Ovary (tissue), 10 donors: ENCODE measurements at places on chromosomes 1 and 21. TPM values are rescaled to one million over a fixed set of nuclear protein-coding genes. Genes with fewer than 3 reads are reported as not detected.

- no peak for DNase-seq
- H3K36me3 ChIP-seq, result no peaks in the 10 kb centered on the region
- no peaks in the 10 kb centered on the region for H3K27me3 ChIP-seq
- H3K4me1 ChIP-seq, result peaks cover 1% of the 10 kb centered on the region
- H3K27ac ChIP-seq, result no peak overlapping the region
Measured at GRCh38 chr1:111882986-111883560, 106.4 kb downstream of the KCND3 start.

Gene HYI
- 79.0 TPM for total RNA-seq

GRCh38 chr1:67791686-67792085 lies 41.6 kb downstream of the GNG12 start:
- H3K27ac ChIP-seq, result no peak overlapping the region
- no peaks in the 10 kb centered on the region for H3K27me3 ChIP-seq
- DNase-seq, result peak; percentile 36
- no peak overlapping the region for H3K4me3 ChIP-seq
- H3K4me1 ChIP-seq, result peaks cover 23% of the 10 kb centered on the region
- no peaks in the 10 kb centered on the region for H3K36me3 ChIP-seq

Gene MAN1A2
- 48.1 TPM for total RNA-seq

DNA sequence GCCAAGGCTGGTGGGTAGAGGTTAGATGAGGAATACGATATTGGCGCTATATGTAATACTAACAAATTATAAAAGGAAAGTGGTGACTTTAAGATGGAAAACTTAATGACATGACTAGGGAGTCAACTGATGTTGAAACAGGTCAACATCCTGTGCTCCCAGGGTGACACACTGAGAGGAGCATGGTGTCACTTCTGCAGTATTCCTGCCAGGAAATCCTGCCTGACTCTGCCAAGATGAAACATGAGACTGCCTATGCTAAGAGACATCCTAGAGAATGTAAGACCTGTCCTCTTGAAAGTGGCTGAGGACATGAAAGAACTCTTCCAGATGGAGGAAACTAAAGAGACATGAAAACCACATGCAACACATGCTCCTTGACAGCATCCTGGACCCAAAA lies 65.0 kb upstream of the KCND3 start:
- DNase-seq, result no peak
- no peaks in the 10 kb centered on the region for H3K36me3 ChIP-seq
- no peak overlapping the region for H3K4me3 ChIP-seq
- H3K27me3 ChIP-seq, result no peaks in the 10 kb centered on the region

DNA sequence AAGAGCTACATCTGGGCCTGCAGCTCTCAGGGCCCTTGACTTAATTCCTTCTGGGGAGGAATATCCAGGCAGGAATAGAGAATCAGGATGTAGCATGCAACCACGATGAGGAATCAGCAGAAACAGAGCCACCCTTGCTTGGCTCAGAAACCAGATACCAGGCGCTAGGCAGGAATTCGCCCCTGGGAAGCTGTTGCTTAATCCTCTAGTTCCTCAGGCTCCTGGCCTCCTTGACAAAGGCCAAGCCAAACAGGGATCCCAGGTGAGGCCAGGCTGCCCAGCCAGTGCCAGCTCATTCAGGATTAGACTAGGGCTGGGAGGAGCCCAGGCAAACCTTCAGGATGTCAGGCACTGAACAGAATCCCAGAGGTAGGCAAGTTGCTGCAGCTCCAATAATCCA lies 48.2 kb upstream of the IRF2BP2 start:
- no peaks in the 10 kb centered on the region for H3K27me3 ChIP-seq
- no peaks in the 10 kb centered on the region for H3K36me3 ChIP-seq
- no peak for DNase-seq
- H3K4me3 ChIP-seq, result no peak overlapping the region
- H3K4me1 ChIP-seq, result no peaks in the 10 kb centered on the region

DNA sequence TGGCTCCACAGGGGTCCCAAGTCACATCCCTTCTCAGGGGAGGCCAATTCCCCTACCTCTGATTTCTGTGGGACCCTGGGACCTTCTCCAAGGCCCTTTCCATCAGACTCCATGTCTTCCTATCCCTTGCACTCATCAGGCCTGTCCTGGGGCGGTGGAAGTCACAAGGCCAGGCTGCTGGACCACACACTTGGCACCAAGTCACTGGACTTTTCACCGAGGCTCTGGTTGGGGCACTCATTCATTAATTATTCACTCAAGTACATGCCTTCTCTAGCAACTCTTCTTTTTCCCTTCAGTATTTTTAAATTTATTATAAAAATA lies 11.2 kb upstream of the FOXO6 start:
- no peaks in the 10 kb centered on the region for H3K27me3 ChIP-seq
- H3K36me3 ChIP-seq, result no peaks in the 10 kb centered on the region
- DNase-seq, result no peak

Gene AHCYL1
- 85.8 TPM for total RNA-seq

Gene IFI44
- total RNA-seq, result 14.5 TPM

DNA sequence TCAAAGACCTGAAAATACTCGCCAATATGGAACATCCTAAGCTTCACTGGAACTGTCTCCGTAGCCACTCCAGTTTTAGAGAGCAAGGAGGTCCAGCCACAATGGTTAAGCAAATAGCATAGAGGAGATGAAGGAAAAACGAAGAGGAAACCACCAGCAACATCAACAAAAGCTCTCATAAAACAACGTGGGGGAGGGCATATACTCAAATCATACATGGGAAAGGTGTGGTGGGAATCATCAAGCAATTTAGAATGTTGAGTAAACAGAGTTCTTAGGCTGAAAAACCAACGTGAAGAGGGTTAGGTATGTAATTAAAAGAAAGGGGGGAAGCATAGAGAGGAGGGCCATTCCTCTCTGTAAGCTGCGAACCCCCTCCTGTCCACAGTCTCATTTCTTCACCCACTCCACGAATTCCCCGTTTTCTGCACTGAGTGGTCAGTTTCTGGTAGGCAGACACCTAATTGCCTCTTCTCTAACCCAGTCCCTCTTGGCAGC lies 1.0 kb downstream of the TMEM59 start:
- no peak for DNase-seq
- peak overlapping the region; percentile 77 for H3K4me3 ChIP-seq
- peaks cover 7% of the 10 kb centered on the region for H3K4me1 ChIP-seq
- no peaks in the 10 kb centered on the region for H3K36me3 ChIP-seq

DNA sequence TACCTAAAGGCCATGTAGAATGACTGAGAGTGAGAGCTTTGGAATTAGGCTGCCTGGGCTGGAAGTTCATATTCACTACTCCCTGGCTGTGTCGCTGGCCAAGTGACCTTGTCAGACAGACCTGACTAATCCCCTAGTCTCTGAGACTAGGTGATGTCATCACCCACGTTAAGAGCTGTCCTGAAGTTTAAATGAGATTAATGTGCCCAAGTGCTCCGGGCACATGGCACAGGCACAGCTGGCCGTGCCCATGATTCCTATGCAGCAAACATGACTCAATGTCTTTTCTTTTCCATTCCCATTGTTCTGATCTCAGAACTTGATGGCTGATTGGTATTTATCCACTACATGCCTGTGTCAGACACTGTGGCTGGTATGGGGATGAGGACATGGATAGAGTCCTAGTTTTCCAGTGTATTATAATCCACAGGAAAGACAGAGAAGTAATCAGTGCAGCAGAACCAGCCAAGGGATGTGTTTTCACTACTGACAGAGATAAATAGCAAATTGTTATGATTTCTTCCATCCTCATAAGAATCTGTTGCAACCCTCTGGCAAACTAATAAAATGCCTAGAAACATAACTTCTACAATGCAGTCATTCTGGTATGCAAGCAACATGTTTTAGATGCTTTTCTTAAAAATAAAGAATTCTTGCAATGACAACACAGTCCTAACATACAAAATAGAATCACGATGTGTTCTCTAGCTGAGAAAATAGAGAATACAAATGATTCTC lies 180.9 kb downstream of the PCP4 start:
- no peak overlapping the region for H3K27ac ChIP-seq
- H3K27me3 ChIP-seq, result no peaks in the 10 kb centered on the region
- no peak overlapping the region for H3K4me3 ChIP-seq
- no peaks in the 10 kb centered on the region for H3K36me3 ChIP-seq

DNA sequence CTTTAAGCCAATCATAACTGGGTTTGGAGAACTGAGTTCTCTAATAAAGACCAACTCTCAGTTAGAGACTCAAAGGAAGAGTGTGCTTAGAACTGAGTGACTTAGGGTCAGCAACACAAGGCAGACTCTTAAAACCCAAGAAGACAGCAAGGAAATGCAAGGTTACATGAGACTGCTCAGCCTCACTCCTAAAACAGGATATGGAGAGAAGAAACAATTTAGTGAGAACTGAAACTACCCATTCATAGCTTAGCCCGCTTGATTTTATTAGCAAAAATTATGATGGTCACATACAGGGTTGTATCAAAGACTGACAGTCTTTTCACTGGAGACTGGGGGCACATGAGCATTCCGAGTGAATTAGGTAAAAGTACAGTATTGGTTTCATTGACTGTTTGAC lies 78.9 kb upstream of the DMRTA2 start:
- no peak for DNase-seq
- H3K27ac ChIP-seq, result no peak overlapping the region
- H3K4me1 ChIP-seq, result no peaks in the 10 kb centered on the region
- H3K4me3 ChIP-seq, result no peak overlapping the region

GRCh38 chr21:46386734-46387088 lies 62.8 kb downstream of the PCNT start:
- H3K4me1 ChIP-seq, result peaks cover 4% of the 10 kb centered on the region
- no peak overlapping the region for H3K27ac ChIP-seq
- no peak overlapping the region for H3K4me3 ChIP-seq
- DNase-seq, result no peak
- H3K36me3 ChIP-seq, result no peaks in the 10 kb centered on the region

- H3K27me3 ChIP-seq, result no peaks in the 10 kb centered on the region
- H3K4me3 ChIP-seq, result no peak overlapping the region
- no peaks in the 10 kb centered on the region for H3K36me3 ChIP-seq
Measured at GRCh38 chr1:39539252-39539790, 37.3 kb downstream of the PABPC4 start.

- no peaks in the 10 kb centered on the region for H3K36me3 ChIP-seq
- H3K27ac ChIP-seq, result no peak overlapping the region
- H3K27me3 ChIP-seq, result no peaks in the 10 kb centered on the region
- no peak overlapping the region for H3K4me3 ChIP-seq
- H3K4me1 ChIP-seq, result peaks cover 16% of the 10 kb centered on the region
- no peak for DNase-seq
Measured at GRCh38 chr1:12487520-12487919, 130.5 kb downstream of the DHRS3 start.

GRCh38 chr1:36691374-36691773 lies 208.7 kb upstream of the CSF3R start:
- no peaks in the 10 kb centered on the region for H3K27me3 ChIP-seq
- no peak for DNase-seq
- no peak overlapping the region for H3K4me3 ChIP-seq
- H3K4me1 ChIP-seq, result no peaks in the 10 kb centered on the region
- no peak overlapping the region for H3K27ac ChIP-seq

DNA sequence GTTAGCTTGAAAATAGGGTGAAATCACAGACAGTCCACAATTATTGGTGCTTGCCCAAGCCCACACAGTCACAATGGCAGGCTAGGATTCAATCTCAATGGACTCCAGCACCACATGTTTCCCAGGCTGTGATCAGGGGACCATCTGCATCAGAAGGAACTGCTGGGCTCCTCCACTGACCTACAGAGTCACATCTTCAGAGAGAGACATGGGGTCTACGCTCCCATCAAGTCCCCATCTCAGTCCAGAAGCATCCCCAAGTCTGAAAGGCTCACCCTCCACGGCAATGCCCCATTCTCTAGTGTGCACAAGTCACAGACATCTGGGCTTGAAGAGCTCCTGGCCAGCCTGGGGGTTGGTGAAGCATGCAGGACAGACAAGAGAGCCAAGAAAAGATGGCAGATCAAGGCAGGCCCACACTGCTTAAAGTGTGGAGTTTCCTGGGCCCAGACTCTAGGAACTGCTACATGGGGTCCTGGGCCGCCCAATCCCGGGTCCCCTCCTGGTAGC lies 262.5 kb downstream of the NPHP4 start:
- no peak overlapping the region for H3K27ac ChIP-seq
- no peaks in the 10 kb centered on the region for H3K27me3 ChIP-seq
- H3K4me3 ChIP-seq, result no peak overlapping the region
- no peaks in the 10 kb centered on the region for H3K4me1 ChIP-seq

- no peak for DNase-seq
- peaks cover 3% of the 10 kb centered on the region for H3K4me1 ChIP-seq
- H3K36me3 ChIP-seq, result no peaks in the 10 kb centered on the region
Measured at GRCh38 chr1:35316264-35316663, 47.8 kb downstream of the ZMYM4 start.

DNA sequence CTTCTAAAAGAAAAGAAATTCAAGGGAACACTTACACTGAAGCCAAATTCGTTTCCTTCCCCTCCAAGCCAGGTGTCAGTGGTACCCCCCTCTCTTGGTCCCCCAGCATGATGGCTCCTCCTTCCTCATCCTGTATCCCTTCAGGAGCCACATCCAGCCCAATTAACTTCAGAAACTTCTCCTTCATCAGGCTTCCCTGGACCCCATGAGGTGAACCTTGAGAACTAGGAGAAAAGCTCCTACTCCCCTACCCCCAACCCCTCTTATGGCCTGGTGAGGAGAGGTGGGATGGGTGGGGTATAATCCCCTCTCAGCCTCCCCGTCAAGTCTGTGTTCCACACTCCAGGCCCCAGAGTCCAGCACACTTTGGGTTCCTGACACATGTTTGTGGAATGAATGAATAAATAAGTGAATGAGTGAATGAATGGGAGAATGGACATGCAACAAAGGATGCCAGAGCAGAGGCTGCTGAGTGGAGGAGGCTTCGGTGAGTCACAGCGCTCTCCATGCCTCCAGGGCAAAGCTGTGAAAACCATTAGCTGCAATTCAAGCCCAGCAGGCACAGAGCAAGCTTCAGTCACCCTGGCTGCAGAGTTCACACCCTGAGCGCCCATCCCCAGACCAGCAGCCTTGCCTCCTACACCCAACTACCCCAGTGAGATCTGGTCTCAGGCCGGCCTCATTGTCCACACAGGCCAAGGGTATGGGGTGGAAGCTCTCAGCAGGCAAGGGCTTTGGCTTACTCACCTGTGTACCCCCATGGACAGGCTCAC lies 43.8 kb downstream of the BATF3 start:
- H3K4me3 ChIP-seq, result no peak overlapping the region
- no peaks in the 10 kb centered on the region for H3K27me3 ChIP-seq
- DNase-seq, result no peak
- no peak overlapping the region for H3K27ac ChIP-seq
- no peaks in the 10 kb centered on the region for H3K36me3 ChIP-seq
